ENCODE measurements at places on chromosomes 16 and 17.
A peak's percentile ranks its signal among the peaks of the same experiment; 100 is the strongest.

DNA sequence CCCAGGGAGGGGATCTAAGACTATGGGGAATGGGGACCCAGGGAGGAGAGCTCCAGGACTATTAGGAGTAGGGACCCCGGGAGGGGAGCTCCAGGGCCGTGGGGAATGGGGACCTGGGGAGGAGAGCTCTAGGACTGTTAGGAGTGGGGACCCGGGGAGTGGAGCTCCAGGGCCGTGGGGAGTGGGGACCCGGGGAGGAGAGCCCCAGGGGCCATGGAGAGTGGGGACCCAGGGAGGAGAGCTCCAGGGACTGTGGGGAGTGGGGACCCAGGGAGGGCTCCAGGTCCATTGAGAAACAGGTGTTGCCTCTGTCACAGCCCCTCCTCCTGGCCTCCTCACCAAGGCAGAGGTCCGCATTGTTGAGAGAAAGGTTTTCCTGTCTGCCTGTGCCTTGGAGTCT, 16.0 kb downstream of the MPRIP start:
- DNase-seq, result peak; percentile 36
- no peak overlapping the region for H3K4me3 ChIP-seq
- H3K4me1 ChIP-seq, result peaks cover 5% of the 10 kb centered on the region
- no peaks in the 10 kb centered on the region for H3K27me3 ChIP-seq
- H3K27ac ChIP-seq, result no peak overlapping the region

- H3K4me3 ChIP-seq, result no peak overlapping the region
- H3K4me1 ChIP-seq, result no peaks in the 10 kb centered on the region
- H3K27ac ChIP-seq, result no peak overlapping the region
- H3K36me3 ChIP-seq, result no peaks in the 10 kb centered on the region
Observed at GRCh38 chr16:57628783-57629293, 408 bp downstream of the ADGRG1 start.

DNA sequence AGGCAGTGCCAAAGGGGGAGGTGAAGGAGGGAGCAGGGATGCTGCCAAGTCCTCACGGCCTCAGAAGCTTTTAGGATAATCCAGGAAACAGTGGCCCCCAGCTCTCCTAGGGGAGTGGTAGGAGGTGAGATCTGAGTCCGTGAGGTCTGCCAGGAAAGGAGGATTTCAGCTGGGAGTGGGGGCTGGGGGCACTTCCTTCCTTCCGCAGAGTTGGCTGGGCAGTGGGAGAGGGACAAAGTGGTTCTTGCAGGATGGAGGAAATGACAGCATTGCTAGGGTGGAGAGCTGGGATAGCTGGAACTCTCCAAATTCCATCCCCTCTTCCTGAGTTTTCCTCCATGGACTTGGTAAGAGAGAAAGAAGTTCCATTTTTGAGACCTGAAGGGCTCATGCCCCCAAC, 4.8 kb upstream of the SP6 start:
- H3K27me3 ChIP-seq, result no peaks in the 10 kb centered on the region
- H3K27ac ChIP-seq, result no peak overlapping the region
- no peak overlapping the region for H3K4me3 ChIP-seq
- no peaks in the 10 kb centered on the region for H3K36me3 ChIP-seq
- no peaks in the 10 kb centered on the region for H3K4me1 ChIP-seq
- DNase-seq, result no peak

DNA sequence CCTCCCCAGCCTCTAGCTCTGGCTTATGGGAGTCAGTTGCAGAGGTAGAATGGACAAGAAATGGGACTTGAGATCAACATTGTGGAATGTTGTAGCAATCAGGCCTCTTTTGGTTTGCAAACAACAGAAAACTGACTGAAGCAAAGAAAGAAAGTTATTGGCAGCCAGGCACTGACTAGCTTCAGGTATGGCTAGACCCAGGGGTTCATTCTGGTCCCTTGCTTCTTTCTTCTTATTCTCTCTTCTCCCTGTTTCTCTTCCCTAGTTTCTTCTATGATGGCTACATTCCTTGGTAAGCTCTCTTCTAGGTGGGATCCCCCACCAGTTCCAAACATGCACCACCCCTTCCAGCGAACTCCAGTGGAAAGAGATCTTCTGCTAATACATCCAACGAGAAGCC, 154.3 kb downstream of the CPPED1 start:
- H3K27ac ChIP-seq, result no peak overlapping the region
- DNase-seq, result no peak
- no peaks in the 10 kb centered on the region for H3K4me1 ChIP-seq
- no peak overlapping the region for H3K4me3 ChIP-seq
- no peaks in the 10 kb centered on the region for H3K36me3 ChIP-seq
- H3K27me3 ChIP-seq, result no peaks in the 10 kb centered on the region

GRCh38 chr17:42183741-42184711, 1.2 kb downstream of the HCRT start:
- H3K27ac ChIP-seq, result no peak overlapping the region
- peak; percentile 93 for DNase-seq
- H3K36me3 ChIP-seq, result no peaks in the 10 kb centered on the region
- no peaks in the 10 kb centered on the region for H3K27me3 ChIP-seq
- H3K4me1 ChIP-seq, result no peaks in the 10 kb centered on the region
- H3K4me3 ChIP-seq, result peak overlapping the region; percentile 24

DNA sequence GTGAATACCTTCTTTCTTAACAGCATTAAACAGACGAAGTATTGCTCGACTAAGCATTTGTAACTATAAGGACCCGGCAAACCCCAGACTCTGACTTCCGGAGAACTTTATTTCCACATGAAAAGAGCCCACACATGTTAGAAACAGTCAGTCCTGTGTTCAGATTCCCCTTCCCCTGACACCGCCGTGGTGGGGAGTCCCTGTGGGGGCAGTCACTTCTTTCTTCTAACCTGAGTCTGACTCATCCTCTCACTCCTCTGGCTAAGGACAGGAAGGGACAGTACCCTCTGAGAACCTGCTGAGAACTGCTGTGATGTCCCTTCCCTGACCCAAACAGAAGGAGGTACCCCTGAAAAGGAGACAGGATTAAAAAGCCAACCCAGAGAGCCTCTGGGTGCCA, 165.1 kb downstream of the XYLT1 start:
- DNase-seq, result no peak
- no peaks in the 10 kb centered on the region for H3K4me1 ChIP-seq

GRCh38 chr17:10471858-10472257, 2.5 kb upstream of the MYH4 start:
- H3K4me3 ChIP-seq, result no peak overlapping the region
- H3K27ac ChIP-seq, result no peak overlapping the region
- no peak for DNase-seq

DNA sequence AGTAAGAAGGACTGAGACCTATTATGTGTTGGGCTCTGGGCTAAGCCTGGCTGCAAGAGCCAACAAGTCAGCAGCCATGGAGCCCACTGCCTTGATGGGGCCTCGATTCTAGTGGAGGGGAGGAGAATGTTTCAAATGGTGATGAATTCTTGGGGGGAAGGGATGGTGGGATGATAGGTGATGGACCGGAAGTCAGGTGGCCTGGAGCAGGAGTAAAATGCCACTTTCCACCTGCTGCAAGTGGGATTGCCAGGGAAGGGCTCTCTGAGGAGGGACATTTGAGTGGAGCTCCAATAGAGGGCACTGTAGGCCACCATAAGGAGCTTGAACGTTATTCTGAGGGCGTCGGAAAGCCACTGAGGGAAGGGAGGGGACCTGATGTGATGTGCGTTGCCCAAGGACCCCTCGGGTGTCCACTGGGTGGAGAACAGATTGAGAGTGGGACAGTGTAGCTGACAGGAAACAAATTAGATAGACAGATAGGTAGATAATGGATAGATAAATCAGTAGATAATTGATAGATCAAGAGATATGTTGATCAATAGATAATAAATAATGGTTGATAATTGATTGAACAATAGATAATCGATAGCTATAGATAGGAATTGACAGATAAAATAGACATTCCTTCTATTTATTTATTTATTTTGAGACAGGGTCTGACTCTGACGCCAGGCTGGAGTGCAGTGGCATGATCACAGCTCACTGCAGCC, 18.2 kb upstream of the NXPH3 start:
- no peaks in the 10 kb centered on the region for H3K36me3 ChIP-seq
- peak; percentile 43 for DNase-seq
- no peaks in the 10 kb centered on the region for H3K4me1 ChIP-seq
- H3K27ac ChIP-seq, result no peak overlapping the region

GRCh38 chr16:24580665-24581064, 41.3 kb downstream of the RBBP6 start:
- H3K4me3 ChIP-seq, result no peak overlapping the region
- DNase-seq, result no peak
- no peak overlapping the region for H3K27ac ChIP-seq
- H3K4me1 ChIP-seq, result no peaks in the 10 kb centered on the region

DNA sequence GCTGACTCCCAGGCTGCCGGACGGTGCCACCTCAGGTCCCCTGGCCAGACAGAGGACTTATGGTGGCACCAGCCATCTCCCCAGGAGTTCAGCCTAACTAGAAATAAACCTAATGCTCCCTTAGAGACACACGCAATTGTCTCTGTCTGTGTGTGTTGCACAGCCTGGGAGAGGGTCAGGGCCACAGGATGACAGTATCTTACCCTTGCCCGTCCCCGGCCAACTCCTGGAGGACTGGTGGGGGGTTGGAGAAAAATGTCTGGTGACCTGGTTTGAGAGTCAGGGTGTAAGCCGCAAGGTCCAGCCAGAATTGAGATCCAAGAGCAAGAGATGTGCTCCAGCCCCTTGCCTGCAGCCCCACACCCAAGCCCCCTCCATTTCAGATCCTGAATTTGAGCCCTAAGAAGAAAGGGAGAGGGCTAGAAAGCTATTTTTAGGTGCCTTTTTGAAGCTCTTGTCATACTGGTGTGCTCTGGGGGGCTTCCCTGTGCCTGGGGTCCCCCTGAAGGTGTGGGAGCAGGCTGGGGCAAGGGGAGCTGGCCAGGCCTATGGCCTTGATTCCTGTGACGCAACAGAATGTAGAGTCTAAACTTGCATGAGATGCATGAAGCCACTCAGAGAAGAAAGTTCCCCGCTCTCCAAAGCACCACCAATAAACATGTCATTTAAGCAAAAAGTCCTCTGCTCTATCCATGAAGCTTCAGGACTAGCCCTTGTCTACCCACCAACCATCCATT, 12.9 kb downstream of the ZNF319 start:
- H3K4me3 ChIP-seq, result no peak overlapping the region
- peak; percentile 47 for DNase-seq
- H3K36me3 ChIP-seq, result no peaks in the 10 kb centered on the region
- no peak overlapping the region for H3K27ac ChIP-seq
- no peaks in the 10 kb centered on the region for H3K27me3 ChIP-seq
- no peaks in the 10 kb centered on the region for H3K4me1 ChIP-seq

DNA sequence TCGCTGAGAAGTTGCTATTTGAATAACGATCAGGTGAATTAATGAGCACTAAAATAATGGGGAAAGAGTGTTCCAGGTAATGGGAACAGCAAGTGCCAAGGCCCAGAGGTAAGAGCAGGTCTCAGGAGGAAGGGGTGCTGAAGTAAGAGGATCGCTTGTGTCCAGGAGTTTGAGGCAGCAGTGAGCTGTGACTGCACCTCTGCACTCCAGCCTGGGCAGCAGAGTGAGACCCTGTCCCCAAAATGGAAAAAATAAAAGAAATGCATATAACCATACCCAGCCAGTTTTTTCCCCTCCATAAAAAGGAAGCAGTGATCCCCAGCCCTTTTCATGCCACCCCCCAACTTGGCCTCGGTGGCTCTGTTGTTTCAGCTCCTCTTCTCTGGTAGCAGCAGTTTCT, 16.8 kb upstream of the HAS3 start:
- DNase-seq, result no peak
- no peak overlapping the region for H3K4me3 ChIP-seq
- no peaks in the 10 kb centered on the region for H3K27me3 ChIP-seq
- no peaks in the 10 kb centered on the region for H3K36me3 ChIP-seq

- DNase-seq, result peak; percentile 61
- H3K4me1 ChIP-seq, result no peaks in the 10 kb centered on the region
- H3K27ac ChIP-seq, result no peak overlapping the region
Observed at GRCh38 chr17:46020023-46020761, 21.1 kb downstream of the STH start.

- no peaks in the 10 kb centered on the region for H3K36me3 ChIP-seq
- no peak overlapping the region for H3K27ac ChIP-seq
- no peak for DNase-seq
- H3K4me1 ChIP-seq, result no peaks in the 10 kb centered on the region
- no peak overlapping the region for H3K4me3 ChIP-seq
- H3K27me3 ChIP-seq, result no peaks in the 10 kb centered on the region
Observed at GRCh38 chr16:74556375-74556922, 50.5 kb downstream of the GLG1 start.

GRCh38 chr16:86566601-86566965, at the start of gene FOXC2:
Gene FOXC2 (plus strand): TSS chr16:86566829. CDS start chr16:86567336, 507 bp downstream.
- DNase-seq, result peak; percentile 97
- no peaks in the 10 kb centered on the region for H3K36me3 ChIP-seq
- H3K4me1 ChIP-seq, result no peaks in the 10 kb centered on the region
- H3K27me3 ChIP-seq, result no peaks in the 10 kb centered on the region

DNA sequence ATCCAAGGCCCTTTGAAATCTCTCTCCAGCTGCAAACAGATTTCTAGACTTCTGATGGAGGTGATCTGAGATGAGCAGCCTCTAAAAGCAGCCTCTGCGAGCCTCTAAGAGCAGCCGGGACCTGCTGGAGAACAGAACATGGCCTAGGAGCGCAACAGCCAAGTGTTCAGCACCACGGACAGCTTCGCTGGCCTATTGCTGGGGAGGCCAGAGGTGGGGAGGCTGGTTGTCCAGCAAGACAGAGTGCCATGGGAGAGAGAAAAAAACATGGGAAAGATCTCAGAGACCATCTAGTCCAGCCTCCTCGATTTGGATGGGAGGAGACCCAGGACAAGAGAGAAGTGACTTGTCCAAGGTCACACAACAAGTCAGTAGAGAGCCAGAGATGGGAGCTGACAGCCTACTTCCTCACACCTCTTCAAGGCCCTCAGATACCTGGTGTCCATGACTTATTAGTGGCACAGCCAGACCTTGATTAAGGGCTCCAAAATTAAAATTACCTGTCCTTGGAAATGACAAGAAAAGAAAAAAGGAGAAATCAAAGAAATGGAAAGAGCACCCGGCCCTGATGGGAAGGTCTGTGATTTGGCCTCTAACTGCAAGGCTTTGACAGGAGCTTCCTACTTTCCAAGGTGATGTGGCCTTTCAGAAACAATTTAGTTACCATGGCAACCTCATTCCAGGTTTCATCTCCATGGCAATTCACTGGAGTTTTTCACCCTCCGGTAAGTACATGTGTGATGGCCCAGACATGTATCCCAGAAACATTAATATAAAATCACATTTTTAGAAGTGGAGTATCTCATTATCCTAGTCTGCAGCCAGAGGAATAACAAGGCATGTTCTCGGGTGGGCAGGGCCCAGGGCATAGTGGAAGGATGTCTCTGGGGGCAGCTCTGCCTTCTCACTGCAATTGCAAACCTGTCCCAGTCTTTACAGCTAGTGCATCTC, 14.5 kb downstream of the RPRML start:
- H3K4me1 ChIP-seq, result no peaks in the 10 kb centered on the region
- no peaks in the 10 kb centered on the region for H3K36me3 ChIP-seq
- no peak for DNase-seq
- H3K27me3 ChIP-seq, result no peaks in the 10 kb centered on the region
- no peak overlapping the region for H3K27ac ChIP-seq

Measured in aorta (tissue), 5 donors.